ENCODE measurements at places on chromosomes 2 and 18. TPM values are rescaled to one million over a fixed set of nuclear protein-coding genes. Genes with fewer than 3 reads are reported as not detected.

DNA sequence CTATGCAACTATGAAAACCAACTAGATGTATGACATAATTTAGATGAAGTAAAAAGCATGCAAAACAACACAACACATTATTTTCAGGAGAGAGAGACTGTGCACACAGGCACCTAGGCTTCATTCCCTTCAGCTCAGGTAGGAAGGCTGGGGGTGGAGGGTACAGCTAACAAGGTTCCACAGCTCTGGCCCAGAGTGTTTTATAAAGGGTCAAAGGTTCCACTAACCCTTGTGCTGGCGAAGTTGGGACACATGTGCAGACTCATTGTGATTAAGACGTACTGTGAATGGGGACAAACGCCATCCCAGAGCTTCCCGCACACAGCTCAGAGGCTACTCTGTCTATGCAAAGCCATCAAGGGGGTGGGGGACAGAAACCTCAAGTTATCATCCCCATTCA, 19.1 kb downstream of the CCDC93 start:
- DNase-seq = no peak

GRCh38 chr2:196183528-196184231, 12.3 kb upstream of the STK17B start:
- DNase-seq = no peak

DNA sequence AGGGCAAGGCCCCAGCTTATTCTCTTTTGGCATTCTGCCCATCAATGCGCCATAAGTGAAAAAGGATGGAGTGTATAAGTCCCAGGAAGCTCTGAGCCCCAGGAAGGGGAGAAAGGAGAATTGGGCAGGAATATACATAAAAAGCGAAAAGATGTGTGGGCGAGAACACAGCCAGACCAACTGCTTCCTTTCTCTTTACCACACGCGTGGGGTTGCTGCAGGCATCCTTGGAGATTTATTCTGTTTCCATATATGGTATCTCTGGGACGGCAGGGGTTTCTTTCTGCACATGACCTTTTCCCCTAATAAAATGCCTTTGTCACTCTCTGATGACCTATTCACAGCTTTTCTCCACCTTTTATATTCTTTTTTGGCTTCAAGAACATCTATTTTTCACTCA, 440.5 kb downstream of the NBAS start:
- DNase-seq = no peak

- peak; percentile 5 for DNase-seq
Measured at GRCh38 chr2:88227446-88227845, 57.3 kb downstream of the THNSL2 start.

DNA sequence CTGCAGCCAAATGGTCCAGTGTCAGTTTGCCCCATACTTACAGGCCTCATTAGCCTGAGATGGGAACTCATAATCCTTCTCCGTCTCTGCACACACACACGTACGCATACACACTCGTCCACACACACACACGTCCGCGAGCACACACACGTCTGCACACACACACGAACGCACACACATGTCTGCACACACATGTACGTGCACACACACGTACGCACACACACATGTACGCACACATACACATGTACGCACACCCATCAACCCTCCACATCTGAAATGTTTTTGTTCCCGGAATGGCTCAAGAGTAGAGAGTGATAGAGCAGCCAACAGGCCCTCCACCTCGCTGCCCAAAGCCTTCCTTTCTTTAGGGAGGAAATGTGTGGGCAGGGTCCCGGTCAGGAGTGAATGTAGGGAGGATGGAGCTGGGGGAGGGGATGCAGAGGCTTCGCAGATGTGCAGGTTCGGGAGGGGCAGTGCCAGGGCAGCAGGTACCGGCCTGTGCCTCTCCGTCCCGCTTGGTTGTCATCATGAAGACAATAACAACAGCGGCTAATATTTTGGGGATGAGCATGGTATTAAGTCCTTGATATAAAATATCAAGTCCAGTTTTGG, 52.7 kb downstream of the PTGR3 start:
- DNase-seq = no peak

- no peak for DNase-seq
Measured at GRCh38 chr2:52036024-52036423, 1004.1 kb upstream of the NRXN1 start.

DNA sequence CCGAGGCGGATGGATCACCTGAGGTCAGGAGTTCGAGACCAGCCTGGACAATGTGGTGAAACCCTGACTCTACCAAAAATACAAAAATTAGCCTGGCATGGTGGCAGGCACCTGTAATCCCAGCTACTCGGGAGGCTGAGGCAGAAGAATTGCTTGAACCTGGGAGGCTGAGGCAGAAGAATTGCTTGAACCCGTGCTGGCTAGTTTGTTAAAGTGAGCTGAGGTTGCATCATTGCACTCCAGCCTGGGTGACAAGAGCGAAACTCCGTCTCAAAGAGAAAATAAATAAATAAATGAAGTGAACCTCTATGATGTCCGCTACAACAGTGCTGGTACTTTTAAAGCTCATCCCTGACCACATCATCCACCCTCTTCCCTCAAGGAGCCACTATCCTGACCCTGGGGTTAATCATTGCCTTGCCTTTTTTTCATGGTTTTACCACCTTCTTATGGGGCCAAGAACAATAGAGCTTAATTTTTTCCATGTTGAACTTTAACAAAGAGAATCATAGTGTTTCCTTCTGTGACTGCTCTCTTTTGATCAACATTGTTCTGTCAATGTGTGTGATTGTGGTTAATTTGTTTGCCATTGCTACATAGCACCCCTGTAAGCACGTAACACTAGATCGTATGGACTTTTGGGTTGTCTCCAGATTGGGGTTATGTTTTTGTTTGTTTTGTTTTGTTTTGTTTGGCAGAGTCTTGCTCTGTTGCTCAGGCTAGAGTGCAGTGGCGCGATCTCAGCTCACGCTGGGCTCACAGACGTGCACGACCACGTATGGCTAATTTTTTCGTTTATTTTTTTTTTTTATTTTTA, 17.1 kb upstream of the ATRAID start:
- no peak for DNase-seq

- DNase-seq = peak; percentile 12
Measured at GRCh38 chr2:149313512-149313972, 16.8 kb upstream of the LYPD6 start.

DNA sequence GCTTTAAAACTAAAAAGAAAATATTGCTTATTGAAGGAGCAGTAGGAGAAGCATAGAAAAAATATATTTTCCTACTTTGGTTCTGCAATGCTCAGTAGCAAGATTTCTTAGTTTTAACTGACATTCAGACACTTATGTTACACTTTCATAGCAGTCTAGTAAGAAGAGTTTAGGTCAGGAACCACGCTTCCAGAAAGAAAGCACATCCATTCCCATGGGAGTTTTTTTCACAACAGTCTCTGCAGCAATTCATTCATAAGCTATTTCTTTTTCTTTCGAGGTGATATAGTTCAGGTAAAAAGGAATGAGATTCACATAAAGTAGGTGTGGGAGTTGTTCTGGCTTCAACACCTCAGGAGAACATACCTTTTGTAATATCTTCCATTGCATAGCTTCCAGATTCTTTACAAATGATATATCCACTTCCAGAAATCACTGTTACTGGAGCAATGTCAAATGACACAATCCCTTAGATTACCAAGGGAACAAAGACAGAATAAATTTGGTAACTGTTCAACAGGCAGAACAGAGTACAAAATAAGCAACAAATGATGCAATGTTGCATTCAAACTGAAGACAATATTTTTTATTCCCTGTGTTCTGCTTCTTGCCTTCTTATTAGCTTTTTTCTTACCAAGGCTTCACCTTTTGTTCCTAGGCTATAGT, 95.2 kb upstream of the GULP1 start:
- peak; percentile 47 for DNase-seq

DNA sequence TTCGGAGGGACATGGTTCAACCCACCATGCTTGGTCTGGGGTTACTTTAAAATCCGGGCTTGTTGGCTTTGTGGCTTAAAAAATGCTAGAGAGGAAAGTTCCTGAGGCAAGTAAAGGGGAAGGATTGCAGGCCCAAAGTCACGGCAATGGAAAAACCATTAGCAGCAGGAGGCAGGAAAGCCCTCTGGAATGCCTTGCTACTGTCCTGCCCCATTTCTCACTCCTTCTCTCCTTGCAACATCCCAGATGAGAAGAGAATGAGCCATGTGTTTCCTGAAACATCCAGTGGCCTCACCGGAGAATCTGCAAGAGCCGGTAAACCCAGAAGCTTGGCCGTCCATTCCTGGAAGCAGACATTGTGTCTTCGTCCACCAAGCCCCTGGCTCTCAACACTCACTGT, 97.4 kb upstream of the LCLAT1 start:
- no peak for DNase-seq

- no peak for DNase-seq
Measured at GRCh38 chr18:49321271-49321670, 139.2 kb downstream of the DYM start.

DNA sequence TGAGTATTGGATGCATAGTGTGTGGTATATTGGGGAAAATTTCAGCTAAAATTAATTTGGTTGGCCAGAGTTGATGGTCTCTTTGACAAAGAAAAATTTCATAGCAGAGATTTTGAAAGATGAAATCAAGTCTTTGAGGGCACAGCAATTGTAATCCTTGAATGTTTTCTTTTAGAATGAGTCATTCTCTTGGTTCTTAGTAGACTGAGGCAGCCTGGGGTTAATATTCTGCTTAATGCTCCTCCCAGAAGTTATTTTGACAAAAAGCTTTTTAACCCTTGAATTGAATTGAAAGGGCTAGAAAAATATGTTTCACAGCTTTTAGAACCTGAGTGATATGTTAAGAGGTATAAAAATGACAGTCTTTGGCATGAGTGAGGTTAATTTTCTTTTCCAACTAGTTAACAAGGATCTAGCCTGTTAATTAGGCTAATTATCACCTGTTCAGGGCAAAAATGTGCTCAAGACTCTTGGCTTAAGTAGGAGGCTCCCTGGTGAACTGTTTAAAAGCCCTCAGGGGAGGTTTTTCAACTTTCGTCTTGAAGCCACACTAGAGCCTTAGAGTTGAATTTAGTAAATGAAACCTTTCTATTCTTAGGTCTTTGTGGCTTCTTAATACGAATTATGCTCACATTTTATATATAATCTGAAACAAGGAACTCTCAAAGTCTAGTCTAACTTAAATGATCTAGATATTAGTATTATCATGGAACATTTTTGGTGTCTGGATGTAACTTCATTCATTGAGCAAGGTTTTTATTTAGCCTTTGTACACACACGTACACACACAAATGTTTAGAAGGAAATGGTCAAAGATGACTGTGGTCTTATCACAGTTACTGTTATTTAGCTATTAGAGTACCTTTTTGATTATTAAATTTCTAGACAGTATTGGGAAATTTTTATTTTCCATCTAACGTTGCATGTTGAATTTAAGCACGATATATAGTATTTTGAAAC, 272.5 kb downstream of the ZNF407 start:
- DNase-seq = no peak

DNA sequence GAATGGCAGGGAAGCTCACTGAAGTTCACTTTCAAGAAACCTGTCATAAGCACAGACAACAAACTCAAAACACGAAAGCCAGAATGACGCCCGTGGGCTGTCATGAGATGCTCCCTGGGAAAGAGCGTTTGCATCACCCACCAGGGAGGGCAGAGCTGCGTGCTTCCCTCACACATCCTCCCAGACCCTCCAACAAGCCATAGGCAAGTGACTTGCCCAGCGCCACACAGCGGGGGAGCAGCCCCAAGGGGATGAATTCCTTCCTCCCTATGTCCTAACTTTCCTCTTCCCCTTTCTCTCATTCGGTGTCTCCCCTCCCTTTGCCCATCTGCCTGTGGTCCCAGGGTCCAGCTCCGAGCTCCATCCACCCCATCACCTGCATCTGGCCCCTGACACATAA, 10.7 kb downstream of the BIN1 start:
- DNase-seq = no peak

GRCh38 chr2:212961255-212961654, 190.2 kb downstream of the IKZF2 start:
- DNase-seq = no peak

GRCh38 chr2:25951071-25951547, 31.2 kb downstream of the KIF3C start:
- peak; percentile 86 for DNase-seq

DNA sequence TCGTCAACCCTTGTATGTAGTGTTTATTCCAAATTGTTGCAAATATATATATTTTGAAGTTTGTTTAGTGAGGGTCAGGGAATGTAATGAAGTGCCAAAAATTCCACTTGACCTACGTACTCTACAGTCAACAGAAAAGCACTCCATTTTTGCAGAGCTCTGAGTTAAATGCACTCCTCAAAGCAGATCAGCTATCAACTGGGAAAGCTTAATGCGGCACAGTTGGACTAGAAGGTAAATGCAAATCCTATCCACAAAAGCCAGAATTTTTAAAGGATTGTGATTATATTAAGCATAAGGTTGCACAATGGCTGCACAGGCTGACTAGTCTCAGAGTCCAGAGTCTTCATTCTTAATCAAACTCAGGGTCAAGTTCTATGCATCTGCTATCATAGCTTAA, 577.1 kb downstream of the ARHGAP15 start:
- no peak for DNase-seq

- DNase-seq = no peak
Measured at GRCh38 chr2:206259376-206260187, 14.9 kb upstream of the ZDBF2 start.

- DNase-seq = no peak
Measured at GRCh38 chr2:183024339-183025095, 13.7 kb downstream of the NCKAP1 start.

DNA sequence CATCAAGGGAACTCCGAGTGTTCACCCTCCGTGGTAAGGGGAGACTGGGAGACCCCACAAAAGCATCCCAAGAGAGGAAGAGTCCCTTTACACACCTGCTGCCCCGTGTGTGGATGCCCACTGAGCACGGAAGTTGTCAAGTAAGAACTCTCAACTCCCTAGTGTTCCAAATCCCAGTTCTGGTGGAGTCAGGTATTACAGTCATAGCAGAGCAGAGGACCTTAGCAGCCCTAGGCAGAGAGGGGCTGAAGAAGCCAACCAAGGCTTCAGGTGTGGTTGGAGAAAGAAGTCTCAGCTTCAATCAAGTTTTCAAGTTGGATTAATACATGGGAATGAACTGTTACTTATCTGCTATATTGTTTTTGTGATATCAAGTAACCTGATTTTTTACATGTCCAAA, 512.5 kb downstream of the RNF144A start:
- no peak for DNase-seq

Gene KIF1A
- polyA plus RNA-seq = 4.1 TPM

Gene TNS1
- polyA plus RNA-seq = 124 TPM

Gene OSBPL1A
- polyA plus RNA-seq = 59.8 TPM

Gene SLC4A5
- polyA plus RNA-seq = 2.6 TPM

Gene PPP1R1C
- polyA plus RNA-seq = 1.0 TPM

All from muscle of back (tissue), 13 donors.